ENCODE measurements at places on chromosomes 1 and 21. TPM values are rescaled to one million over a fixed set of nuclear protein-coding genes. Genes with fewer than 3 reads are reported as not detected.

The PADI1 gene
- 1.3 TPM for total RNA-seq

The ZNF670 gene
- total RNA-seq: 6.0 TPM

The NKAIN1 gene
- not detected for total RNA-seq

The CYYR1 gene
- 0.71 TPM for total RNA-seq

DNA sequence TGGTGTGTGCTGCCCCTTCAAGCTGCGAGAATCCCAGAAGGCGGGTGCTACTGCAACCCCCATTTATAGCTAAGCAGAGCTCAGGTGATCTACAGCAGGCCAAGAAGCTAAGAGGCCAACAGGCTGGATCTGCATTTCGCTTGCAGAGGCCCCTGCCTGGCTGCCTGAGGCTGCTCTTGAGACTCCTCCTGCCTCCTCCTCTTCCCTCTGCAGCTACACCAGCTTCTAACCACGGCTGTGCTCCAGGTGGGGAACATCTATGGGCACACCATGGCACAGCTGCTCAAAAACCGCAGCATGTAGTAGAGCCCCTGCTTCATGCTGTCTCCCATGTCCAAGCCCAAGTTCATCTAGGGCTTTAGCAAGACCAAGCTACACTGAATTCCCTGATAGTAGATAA, 72.9 kb upstream of the ZNF678 start:
- DNase-seq: no peak

- no peak for DNase-seq
These were observed 63.2 kb downstream of the CD58 start for GRCh38 chr1:116507631-116508030.

GRCh38 chr1:28973596-28974421, 59.4 kb downstream of the EPB41 start:
- DNase-seq: no peak

All from LHCN-M2 (cell line).